ENCODE measurements at places on chromosomes 3 and 15.

- DNase-seq: no peak
Observed at GRCh38 chr3:13372656-13373055, 47.5 kb downstream of the NUP210 start.

DNA sequence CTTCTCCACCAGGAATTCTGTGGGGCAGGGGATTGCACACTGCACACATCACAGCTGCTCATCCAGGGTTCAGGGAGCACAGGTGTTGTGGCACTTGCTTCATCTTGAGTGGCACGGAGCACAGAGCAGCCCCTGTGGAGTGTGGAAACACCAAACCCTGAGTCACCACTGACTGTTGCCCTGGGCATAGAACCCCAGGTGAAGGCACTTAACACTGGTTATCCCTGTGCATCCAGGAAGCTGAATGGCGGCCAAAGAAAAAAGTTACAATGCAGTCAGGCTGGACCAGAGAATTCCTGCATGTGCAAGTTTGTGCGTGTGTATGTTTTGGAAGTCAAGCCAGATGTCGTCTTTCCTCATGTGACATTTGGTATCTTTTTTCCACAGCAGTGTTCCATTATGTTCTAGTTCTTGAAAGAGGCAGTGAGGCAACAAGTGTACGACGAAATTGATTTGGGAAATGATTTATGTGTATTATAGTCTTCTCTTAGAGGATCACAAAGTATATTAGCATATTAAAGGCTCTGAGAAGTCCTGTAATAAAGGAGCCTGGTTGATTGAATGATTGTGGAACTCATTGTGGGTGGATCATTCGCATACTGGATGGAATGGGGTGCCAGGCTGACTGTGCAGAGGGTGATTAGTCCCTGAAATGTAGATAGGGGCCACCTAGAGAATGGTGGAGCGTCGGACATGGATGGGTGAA, 292.3 kb downstream of the TLE3 start:
- DNase-seq: no peak

DNA sequence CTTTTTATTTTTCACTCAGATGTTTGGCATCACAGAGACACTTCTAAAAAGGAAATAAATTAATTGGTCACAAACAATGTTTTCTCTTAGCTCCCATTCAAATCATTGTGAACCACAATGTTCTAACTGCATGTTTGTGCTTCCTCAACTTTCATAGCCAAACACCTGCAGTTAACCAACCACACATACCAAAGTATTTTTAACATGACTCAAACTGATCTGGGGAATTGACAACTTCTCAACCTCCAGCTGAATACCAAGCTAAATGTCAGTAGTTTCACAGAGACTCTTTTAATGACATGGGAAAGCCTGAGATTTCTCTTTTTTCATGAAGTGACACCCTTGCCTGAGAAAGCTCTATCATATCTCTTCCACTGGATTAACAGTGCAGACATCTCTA, 217.9 kb upstream of the MME start:
- no peak for DNase-seq

DNA sequence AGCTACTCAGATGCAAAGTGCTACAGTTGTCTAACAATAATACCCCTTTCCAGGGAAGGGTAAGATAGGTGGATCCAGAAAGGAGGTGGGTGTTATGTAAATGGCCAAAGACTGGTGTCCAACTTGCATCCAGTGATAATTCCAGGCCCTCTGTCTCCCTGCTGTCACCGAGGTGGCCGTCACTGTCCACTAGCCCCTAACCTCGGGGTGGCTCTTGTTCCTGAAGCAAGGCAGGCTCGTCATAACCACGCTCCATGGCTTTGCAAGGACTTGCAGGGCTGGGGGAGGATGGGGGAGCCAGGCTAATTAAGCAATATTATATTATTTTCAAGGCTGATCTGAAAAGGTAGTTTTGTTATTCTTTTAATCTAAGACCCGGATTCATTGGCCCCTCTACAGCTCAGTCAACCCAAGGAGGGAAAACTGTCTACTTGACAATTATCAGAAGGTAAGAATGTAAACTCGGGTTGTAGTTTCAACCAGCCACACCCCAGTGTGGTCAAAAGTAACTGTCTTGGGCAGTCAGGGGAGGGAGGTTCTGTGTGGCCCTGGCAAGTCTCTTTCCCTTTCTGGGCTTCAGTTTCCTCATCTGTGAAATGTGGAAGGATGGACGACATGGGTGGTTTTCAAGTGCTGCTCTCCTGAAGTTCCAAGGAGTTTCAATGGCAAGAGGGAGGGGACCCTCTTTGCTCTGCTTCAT, 220.1 kb upstream of the BHLHE40 start:
- no peak for DNase-seq

DNA sequence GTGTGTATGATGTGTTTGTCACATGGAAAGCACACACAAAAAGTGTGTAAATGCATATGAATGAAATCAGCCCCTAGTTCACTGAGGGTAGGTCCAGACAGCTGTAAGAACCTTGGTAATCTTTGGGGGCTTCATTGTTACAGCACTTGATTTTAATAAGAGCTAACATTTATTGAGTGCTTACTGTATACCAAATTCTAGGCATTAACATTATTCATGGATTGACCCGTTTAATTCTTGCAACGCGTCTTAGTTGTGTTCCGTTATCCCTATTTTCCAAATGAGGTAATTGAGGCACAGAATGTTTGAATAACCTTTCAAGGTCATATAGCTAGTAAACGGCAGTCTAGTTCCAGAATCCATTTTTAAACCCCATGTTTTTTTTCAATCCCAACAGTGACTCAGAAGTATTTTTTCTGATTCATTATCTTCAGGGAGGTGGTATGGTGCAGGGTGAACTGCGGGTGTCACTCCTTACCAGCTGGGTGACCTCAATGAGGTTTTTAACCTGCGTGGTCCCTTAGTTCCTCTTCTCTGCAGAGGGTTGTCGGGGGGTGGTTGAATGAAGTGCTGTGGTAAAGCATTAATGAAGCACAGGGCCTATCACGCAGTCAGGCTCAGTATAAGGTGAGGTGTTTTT, 14.2 kb downstream of the RAB8B start:
- DNase-seq: no peak

DNA sequence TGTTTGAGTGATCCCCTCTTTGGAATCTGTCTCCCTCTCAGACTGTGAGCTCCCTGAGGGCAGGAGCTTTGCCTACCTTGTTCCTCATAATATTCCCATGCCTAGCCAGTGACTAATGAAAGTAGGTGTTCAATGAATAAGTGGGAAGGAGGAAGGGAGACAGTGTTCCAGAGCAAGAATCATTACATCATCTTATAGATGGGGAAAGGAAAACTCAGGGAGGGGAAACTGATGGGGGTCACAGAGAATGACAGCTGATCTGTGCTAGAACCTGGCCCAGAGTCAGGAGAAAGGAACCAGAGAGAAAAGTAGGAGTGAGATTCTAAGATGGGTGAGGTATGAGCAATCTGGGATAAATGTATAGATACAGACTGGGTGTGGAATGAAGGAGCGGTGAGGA, 29.9 kb downstream of the LINGO1 start:
- no peak for DNase-seq

DNA sequence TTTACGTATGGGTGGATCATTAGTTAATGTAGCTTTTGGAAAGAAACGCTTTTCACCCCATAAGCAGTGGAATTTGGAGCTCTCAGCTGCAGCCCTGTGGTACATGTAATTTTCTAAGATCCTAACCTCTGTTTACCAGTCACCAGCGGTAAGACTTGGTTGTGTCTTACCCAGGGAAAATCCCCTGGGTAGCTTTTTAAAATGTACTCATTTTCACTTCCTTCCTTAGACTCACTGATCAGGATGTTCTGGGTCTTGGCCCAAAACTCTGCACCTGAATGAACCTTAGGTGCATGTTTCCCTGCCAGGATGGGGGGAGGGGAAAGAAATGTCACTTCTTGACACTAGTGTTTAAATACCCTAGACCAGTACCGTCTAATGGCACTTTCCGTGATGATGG, 605.2 kb downstream of the MAGI1 start:
- no peak for DNase-seq

DNA sequence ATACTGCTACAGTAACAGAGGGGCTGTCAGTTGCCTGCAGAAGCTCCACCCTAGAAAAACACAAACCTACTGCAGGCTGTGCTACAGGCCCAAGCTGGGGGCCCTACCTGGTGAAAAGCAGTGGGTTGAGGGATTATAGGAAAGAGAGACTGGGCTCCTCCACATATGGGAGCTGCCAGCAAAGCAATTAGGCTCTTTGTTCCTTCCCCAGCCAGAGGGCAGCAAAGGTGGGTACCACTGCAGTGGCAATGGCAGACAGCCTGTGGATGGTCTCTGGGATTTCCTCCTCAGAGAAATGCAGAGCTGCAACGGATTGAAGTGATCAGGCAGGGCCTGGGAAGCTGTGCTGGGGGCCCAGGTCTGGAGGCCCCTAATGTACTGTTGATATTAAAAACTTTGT, 19.1 kb upstream of the DNAAF4 start:
- DNase-seq: no peak

- no peak for DNase-seq
Observed at GRCh38 chr3:99474776-99475175, 163.6 kb upstream of the COL8A1 start.

- no peak for DNase-seq
Observed at GRCh38 chr15:98528046-98528725, 120.2 kb upstream of the IGF1R start.

GRCh38 chr3:167972502-167972901, 123.2 kb downstream of the GOLIM4 start:
- DNase-seq: no peak

- DNase-seq: no peak
Observed at GRCh38 chr3:29771602-29772001, 490.7 kb downstream of the RBMS3 start.

GRCh38 chr15:27903405-27903804, 195.7 kb downstream of the OCA2 start:
- no peak for DNase-seq

GRCh38 chr3:50554553-50554952, 13.0 kb downstream of the C3orf18 start:
- no peak for DNase-seq

DNA sequence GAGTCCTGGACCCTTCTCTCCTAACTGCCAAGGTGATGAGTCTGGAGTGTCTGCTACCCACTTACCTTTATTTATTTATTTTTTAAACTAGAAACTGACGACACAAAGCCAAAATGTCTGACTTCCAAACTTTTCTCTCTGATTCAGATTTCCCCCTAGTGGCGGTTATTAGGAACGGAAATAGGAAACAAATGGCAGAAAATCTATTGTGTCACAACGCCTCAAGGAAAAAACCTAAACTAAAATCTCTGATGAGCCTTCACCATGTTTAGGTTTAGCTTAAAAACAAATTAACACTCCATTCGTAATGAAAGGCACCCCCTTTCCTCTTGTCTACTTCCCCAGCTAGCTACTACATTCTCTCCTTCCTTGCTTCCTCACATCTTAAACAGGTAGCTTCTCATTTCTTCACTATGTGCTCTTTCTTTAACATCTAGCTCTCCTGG, 94.0 kb upstream of the MEX3B start:
- DNase-seq: no peak

DNA sequence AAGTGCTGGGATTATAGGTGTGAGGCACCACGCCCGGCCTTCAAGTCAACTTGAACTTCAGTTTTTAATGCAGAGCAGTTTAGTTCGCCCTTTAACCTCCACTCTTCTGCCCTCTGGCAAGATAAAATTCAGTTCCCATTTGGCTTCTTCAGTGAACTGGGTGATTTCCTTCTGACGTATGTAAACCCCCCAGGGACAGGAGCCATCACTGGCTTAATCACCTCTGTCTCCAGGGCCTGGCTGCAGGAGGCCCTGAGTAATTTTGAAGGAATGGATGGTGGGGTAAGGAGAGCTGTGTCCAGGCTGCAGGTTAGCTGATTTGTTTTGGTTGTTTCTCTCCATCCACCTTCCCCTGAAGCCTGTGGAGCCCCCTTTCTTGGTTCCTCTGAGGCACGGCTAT, 11.9 kb downstream of the MCM2 start:
- DNase-seq: no peak

DNA sequence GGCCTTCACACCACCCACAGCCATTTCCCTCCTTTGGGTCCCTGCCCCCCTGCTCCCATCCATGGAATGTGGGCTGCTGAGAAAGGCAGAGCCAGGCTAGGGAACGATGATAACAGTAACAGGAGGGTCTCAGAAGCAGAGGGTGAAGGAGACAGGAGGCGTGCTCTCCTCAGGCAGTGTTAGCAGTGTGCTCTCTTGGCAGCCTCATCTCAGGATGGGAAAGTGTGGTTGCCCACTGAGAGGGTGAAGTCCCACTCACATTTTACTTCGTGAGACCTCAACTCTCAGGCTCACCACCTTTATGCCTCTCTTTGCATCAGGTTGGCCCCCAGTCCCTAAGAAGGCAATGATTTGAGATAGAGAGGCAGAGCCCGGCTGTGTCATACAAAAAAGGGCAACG, 24.5 kb downstream of the TIGIT start:
- DNase-seq: no peak

DNA sequence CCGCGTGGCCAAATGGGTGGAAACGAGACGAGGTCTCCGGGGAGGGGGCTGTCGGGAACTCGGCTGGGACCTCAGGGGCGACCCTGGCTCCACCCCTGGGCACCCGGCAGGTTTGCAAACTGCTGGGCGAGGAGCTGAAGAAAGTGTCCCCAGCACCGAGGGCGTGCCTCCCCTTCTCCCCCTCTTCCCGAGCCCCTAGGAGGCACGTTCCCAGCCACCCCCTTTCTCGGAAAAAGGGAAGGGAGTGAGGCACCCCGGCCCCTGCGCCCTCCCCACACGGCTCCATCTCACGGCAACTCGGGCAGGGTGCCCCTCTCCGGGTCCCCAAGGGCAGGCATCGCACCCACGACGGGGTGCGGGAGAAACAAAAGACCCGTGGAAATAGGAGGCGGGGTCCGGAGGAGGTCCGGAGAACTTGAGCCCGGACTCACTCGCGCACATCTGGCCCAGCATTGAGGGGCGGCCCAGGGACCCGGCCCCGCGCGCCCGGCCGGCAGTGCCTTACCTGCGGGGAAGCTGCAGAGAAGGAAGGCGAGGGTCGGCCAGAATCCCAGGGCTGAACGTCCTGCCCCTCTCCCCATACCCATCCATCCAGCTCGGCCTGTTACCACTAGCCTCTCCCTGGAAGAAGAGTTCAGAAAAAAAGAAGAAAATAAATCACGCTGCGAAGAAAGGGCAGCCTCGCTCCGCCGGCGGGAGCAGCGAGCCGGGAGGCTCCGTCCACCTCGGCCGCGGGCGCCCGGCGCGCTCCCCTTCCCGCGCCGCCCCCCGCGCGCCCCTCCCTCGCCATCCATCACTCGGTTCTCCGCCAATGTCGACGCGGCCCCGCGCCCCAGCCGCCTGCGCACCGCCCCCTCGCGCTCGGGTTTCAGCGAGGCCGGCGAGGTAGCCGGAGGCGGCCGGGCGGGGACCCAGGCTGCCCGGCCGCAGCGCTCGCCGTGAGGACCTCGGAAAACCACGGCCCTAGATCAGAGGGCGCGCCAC, 16.3 kb downstream of the RGMA start:
- no peak for DNase-seq

GRCh38 chr3:76923485-76923884, 116.4 kb upstream of the ROBO2 start:
- no peak for DNase-seq

Measured in stimulated activated CD4-positive, alpha-beta T cell treated with anti-CD3 and anti-CD28 coated beads, TNF-alpha, amount 100 ng/mL, for 1 hour (primary cell).